CD4-positive, alpha-beta T cell (primary cell): ENCODE measurements at places on chromosomes 4 and X.

- no peak for DNase-seq
These were observed 623.5 kb upstream of the NR3C2 start for GRCh38 chr4:149065753-149066152.

GRCh38 chr4:11412211-11412610, 16.5 kb downstream of the HS3ST1 start:
- no peak for DNase-seq

GRCh38 chr4:123418351-123418931, 21.8 kb downstream of the SPRY1 start:
- DNase-seq, result no peak

- DNase-seq, result no peak
These were observed 28.9 kb upstream of the GPC4 start for GRCh38 chrX:133444196-133444595.

GRCh38 chrX:40358994-40359393, 221.8 kb upstream of the ATP6AP2 start:
- DNase-seq, result no peak

GRCh38 chr4:78596111-78596742, 44.7 kb downstream of the ANXA3 start:
- DNase-seq, result no peak

DNA sequence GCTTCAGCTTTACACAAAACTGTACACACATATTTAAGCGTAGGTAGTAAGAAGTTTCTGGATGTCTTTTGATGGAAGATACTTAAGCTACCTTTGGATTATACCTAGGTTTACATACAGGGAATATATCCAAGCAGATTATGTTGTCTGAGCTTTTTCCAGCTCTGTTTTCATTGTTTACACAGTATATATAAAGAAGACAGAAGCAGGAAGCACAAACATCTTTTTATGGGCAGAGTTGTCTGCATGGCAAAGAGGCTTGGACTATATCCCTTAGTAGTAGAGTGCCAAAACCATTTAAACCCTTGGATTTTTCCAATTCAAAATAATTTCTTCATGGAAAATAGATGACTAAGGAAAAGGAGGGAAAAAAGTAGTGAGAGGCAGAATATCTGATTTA, 329.4 kb upstream of the AGA start:
- DNase-seq, result no peak

DNA sequence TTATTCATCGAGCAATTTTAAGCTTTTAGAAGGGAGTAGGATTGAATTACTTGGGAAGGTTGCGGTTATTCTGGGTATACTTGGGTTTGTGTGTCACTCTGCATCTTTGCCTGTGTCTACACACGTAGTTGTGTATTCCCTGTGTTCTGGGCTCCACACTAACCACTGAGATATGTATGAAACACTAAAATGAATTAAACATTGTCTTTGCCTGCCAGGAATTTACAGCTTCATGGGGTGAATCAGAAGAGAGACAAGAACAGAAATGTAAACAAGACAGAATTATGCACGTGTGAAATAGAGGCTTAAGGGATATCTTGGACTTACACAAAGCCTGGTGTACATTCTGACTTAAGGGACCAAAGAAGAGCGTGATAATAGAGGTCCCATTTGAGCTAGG, 228.5 kb downstream of the AFF2 start:
- DNase-seq, result no peak

DNA sequence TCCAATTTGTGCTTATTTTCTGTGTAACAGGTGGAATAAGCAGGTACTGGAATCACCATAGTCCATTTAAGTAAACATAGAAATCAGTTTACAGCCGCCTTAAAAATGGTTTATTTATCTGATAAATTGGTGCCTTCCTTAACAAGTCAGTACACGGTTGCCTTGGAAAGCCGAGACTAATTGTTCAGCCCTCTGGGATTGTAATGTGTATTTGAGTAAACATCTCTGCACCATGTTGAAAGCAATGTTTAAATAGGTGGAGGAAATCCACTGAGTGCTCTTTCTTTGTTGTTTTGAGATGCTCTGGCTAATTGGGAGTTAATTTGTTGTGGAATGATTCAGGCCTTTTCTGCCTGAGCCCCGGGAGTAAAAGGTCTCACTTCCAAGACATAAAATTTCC, 45.7 kb upstream of the ADRA2C start:
- no peak for DNase-seq

DNA sequence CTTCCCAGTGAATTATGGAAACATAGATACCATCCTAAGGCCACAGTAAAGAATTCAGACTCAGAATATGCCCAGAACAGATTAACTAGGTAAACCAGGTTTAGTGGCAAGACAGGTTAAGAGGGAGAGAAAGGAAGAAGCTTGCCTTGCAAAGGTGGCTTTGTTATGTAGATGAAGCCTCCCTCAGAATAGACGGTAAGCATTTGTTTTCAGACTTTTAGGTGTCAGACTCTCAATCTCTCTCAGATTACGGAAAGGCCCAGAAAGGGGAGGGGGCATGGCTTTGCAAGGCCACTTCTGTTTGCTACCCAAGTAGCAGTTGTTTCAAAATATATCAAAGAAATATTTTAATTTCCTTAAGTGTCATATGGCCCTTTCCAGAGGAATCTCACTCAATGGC, 457.1 kb upstream of the BOD1L1 start:
- DNase-seq, result no peak

DNA sequence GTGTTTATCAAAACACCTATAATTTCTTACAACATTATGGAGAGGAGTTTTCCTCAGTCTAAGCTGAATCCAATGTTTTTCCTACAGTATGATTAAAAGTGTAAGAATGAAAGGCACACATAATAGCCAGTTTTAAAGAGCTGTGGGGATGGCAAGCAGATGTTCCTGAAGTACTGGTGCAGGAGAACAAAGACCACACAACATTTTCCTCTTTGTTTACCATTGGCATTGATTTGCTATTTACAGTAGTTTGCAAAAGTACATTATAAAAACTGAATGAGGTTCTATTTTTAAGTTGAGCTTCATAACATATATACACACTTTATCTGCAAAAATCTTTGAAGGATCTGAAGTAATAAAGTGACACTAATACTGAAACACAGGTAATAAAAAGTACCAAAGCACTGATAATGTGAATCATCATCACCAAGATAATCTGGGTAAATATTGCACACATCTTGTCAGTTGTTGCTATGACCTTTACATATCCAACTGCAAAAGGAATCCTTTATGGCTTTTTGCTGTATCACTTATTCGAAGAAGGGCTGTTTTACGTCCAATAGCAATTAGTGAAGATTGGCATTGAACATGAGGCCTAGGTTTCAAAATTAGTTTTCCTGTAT, 22.5 kb downstream of the TCEAL1 start:
- DNase-seq, result no peak

- DNase-seq, result no peak
These were observed 31.5 kb downstream of the GRK4 start for GRCh38 chr4:2994917-2995316.
